Caki2 (cell line): ENCODE measurements at places on chromosomes 3 and 15. TPM values are rescaled to one million over a fixed set of nuclear protein-coding genes. Genes with fewer than 3 reads are reported as not detected.

The SST gene
- total RNA-seq, result 219 and 309 TPM in 2 replicates

The MUC13 gene
- 0.37 TPM in 1 of 2 replicates, not detected in the other for total RNA-seq

The FES gene
- total RNA-seq, result not detected in 2 replicates

The ZPLD1 gene
- 0.84 TPM in 1 of 2 replicates, not detected in the other for total RNA-seq

The LNP1 gene
- 10.8 TPM in 2 replicates for total RNA-seq

The FAM162A gene
- total RNA-seq, result 36.5 and 42.1 TPM in 2 replicates

The SLC51B gene
- total RNA-seq, result not detected in 2 replicates

The NR1I2 gene
- total RNA-seq, result not detected in 2 replicates

The HTR3E gene
- total RNA-seq, result not detected in 2 replicates

The THRB gene
- 2.8 and 13.5 TPM in 2 replicates for total RNA-seq

The CCNB2 gene
- 45.6 and 69.7 TPM in 2 replicates for total RNA-seq

The VIPR1 gene
- total RNA-seq, result not detected in 2 replicates

The CFAP100 gene
- total RNA-seq, result not detected in 2 replicates

The PLCB2 gene
- total RNA-seq, result not detected in 2 replicates

GRCh38 chr3:194200422-194201081 is 64.6 kb downstream of the HES1 start:
- no peak for DNase-seq

DNA sequence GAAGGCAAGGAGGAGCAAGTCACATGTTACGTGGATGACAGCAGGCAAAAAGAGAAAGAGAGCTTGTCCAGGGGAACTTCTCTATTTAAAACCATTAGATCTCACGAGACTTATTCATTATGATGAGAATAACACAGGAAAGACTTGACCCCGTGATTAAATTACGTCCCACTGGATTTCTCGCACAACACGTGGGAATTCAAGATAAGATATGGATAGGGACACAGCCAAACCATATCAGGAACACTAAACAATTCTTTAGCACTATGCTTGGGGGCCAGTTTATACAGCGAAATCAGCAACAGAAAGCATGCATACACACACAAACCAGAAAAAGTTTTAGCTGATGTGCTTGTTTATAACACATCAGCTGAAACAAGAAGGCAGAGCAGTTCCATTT is 704.2 kb downstream of the OTOL1 start:
- DNase-seq, result no peak

GRCh38 chr3:191198932-191199331 is at the start of gene OSTN:
Gene OSTN (plus strand): TSS chr3:191199241. CDS start chr3:191212533, 13,292 bp downstream.
- DNase-seq, result no peak

DNA sequence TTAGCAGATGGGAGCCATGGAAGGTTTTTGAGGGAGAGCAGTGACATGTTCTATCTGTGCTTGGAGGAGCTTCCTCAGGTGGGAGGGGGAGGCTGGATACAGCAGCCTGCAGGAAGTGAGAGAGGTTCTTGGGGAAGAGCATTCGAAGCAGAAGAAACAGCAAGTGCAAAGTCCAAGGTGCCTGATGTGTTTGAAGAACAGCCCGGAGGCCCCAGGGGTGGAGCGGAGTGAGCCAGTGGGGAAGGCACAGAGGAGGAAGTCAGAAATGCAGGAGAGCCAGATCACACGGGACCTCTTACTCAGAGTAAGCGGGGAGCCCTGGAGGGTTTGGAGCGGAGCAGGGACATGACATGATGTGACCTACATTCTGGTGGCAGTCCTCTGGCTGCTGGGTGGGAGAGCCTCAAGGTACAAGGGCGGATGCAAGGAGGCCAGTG is 10.8 kb downstream of the ITGA11 start:
- DNase-seq, result no peak

DNA sequence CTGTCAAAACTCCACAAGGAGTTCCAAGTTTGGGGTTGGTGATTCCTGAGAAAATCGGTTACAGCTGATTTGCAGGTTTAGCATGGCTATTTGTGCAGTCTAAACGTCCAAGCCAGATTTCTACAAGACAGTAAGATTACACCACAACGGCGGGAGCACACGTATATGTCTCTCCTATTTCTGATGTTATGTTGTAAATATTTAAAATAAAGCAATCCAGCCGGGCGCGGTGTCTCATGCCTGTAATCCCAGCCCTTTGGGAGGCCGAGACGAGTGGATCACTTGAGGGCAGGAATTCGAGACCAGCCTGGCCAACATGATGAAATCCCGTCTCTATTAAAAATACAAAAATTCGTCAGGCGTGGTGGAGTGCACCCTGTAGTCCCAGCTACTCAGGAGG is 106.8 kb upstream of the IGF1R start:
- DNase-seq, result no peak

DNA sequence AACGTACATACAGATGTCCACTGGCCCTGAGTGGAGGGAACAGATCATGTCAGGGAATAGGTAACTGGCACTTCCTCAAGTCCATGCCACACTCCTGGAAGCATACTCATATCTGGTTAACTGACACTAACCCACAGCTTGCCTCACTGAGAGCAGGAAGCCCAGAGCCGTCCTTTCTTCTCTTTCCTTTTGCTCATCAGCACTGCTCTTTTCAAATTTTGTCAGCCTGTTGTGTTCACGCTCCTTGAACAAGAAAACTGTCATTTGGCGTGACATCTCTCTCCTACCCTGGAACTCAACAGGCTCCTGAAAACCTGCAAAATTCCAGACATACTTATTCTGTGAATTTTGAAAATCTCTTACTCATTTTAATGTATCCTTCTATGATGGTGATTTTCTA is 360.2 kb downstream of the MAGI1 start:
- DNase-seq, result no peak

- no peak for DNase-seq
These were observed 6.7 kb upstream of the LRRC15 start for GRCh38 chr3:194376241-194376560.

- DNase-seq, result no peak
These were observed 217.2 kb upstream of the CBLB start for GRCh38 chr3:106086038-106086437.

- DNase-seq, result no peak
These were observed 876.7 kb downstream of the NAALADL2 start for GRCh38 chr3:175735866-175736265.

DNA sequence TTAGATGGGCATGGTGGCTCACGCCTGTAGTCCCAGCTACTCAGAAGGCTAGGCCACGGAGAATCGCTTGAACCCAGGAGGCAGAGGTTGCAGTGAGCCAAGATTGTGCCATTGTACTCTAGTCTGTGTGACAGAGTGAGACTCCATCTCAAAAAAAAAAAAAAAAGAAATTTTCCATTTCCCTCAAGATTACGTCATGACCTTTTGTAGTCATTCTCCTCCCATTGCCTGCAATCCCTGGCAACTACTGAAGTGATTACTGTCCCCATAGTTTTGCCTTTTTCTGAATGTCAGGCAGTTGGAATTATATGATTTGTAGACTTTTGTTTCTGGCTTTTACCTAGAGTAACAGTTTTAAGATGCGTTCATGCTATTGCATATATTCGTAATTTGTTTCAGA is 28.0 kb downstream of the WDR76 start:
- DNase-seq, result no peak

GRCh38 chr3:50127251-50127691 is 27.9 kb upstream of the SEMA3F start:
- DNase-seq, result no peak

GRCh38 chr3:192514081-192514753 is 213.1 kb downstream of the FGF12 start:
- DNase-seq, result no peak

DNA sequence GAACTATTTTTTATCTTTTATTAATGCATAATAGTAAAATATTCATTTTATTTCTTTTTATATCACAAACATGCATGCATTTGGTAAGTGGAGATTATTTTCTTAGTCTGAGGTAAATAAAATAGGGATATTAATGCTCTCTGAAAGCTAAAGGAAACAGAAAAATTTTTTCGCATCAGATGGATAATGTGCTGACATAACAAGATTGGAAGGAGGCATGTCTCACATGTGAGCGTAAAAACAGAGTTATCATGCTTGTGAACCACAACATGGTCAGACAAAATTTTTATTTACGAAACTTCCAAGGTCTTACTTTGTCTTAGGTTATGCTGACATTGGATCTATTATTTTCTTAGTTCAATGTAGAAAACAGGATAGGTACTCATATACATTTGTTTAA is 166.1 kb downstream of the SPATA16 start:
- DNase-seq, result no peak

DNA sequence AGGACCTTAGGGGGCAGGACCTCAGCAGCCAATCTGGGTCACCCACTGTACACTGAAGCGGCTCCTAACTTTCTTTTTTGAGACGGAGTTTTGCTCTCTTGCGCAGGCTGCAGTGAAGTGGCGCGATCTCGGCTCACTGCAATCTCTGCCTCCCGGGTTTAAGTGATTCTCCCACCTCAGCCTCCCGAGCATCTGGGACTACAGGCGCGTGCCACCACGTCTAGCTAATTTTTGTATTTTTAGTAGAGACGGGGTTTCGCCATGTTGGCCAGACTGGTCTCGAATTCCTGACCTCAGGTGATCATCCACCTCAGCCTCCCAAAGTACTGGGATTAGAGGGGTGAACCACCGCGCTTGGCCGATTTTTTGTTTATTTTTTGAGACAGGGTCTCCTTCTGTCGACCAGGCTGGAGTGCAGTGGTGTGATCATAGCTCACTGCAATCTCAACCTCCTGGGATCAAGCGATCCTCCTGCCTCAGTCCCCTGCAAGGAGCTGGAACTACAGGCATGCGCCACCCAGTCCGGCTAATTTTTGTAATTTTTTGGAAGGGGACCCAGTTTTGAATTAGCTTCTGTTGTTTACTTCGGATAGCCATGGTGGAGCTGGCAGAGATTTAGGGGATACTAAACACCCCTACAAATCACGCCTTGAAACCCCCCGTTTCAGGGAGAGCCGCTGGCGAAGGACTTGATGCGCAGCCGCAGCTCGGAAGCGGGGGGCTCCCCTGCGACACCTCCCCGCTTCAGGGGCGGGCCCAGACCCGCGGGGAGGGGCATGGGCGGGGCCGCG is 1.5 kb upstream of the CLK3 start:
- DNase-seq, result no peak

- peak; percentile 44 for DNase-seq
These were observed 143.0 kb downstream of the LPP start for GRCh38 chr3:188296761-188297612.

DNA sequence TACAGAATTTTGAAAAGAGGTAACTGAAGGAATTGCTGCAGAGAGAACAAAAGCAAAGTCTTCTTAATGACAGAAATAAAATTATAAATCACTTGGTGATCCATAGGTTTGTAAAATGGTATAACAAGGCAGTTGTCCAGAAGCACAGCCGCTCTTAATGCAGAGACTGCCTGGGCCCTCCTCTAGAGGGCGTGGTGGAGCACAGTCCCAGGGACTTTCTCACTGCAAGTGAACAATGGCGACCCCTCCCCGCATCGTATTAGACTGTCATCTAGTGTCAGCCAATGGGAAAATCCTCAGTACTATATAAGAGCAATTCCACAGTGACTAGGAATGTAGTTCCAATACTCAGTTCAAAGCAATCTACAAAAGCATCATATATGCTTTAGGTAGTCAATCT is 26.4 kb upstream of the ZBED2 start:
- no peak for DNase-seq

DNA sequence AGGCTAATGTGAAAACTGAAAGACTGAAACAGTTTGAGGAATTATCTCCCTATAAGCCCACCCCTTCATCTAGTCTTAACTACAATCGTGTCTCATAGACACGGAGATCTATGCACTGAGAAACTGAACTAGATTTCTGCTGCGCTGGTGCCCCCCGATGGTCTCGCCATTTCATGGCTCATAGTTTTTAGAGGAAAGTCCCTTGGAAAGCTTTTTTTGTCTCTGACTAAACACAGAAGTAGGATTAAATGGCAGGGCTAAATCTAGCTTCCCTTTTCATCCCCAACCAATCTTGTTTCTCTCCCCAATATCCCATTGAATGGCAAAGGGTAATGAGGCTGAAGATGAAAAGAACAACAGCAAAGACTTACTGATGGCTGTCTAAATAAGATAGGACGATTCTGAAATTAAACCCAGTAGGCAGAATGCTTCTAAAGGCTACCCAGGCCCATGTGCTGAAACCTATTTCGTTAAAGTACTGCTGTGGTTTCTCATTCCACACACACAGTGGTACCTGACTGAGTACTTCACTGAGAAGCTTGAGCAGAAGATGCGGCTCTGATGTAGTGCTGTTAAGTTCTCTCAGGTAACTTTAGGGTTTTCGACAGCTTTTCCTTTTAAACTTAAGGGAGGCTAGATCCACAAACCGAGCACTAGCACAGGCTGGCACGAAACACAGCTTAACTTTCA is 142.7 kb downstream of the GADL1 start:
- no peak for DNase-seq
